Hepatic stellate cell (primary cell): ENCODE measurements at places on chromosomes 3 and 15.

DNA sequence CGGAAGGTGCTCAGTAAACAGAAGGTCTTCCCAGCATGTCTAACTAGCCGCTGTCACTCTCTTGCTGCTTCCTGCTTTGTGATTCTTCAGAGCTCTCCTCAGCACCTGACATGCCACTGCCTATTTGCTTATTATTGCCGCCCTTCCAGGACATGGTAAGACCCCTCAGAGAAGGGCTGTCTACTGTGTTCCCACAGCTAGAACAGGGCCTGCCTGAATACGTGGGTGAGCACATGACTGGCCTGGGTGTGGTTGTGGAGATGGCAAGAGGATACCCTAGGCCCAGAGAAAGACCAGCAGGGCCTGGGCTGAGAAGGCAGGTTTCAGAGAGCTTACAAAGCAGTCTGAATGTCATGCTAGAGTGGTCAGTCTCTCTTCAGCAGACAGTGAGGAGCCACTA is 2.4 kb upstream of the EPHB1 start:
- no peak for DNase-seq

- peak; percentile 29 for DNase-seq
These were observed 40.9 kb downstream of the KLHL18 start for GRCh38 chr3:47323431-47324277.

DNA sequence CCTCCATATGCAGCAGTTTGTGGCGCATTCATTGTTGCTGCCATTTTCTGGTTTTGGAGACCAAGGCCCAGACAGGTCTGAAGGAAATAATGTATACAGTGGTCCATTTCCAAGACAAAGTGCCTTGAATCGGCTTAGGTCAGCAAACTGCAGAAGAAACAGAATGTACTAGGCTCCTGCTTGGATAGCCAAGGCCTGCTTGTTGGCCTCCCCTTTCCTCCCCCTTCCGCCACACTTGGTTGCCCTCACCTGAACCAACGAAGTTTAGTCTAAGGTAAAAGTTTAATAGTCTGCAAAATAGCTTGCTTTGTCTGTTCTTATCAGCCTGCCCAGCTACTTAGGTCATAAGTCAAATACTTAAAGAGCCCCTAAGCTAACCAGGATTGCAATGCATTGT is 12.0 kb upstream of the RTP3 start:
- DNase-seq, result no peak

DNA sequence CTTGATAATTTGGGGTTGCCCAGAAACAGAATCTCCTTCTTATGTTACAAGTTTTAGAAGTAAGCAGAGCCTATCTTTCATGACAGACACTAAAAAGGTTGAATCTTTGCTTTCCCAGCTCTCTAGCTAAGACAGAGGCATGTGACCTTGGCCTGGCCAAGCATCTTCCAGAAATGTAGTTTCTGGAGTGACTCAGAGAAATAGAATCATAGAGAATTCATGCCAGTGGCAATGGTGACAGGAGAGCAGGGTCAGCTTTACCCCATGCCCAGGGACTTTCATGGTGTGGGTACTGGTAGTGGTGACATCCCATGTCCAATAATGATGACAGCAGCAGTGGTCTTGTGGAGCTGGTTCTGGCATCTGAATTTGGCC is 4.0 kb upstream of the PARP6 start:
- DNase-seq, result no peak

DNA sequence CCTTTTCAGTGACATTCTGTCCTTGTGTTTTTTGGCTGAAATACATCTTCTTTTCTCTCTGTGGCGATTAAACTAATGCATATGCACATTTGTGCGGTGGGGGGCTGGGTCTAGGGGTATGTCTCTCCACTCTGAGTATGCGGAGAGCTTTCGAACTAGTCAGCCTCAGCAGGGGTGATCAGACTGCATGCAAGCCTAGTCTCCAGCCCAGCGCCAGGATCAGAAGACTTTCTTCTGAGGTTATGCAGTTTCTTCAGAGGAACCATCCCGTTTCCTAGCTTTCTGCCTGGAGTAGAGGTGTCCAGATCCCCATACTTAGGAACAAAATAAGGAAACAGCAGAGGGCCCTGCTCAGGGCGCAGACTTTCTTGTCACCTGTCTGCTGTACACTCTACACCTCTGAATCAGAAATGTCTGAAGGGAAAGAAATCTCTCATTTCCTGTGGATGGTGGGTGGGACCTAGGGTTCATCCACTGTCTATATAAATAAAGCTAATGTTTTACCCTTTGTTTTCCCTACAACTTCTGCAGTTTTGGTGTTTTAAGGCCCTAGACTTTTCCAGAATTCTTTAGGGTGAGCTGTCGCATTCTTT is 230.4 kb downstream of the ABHD5 start:
- no peak for DNase-seq

GRCh38 chr3:124272605-124273151 is 280.8 kb upstream of the ROPN1 start:
- DNase-seq, result peak; percentile 15

DNA sequence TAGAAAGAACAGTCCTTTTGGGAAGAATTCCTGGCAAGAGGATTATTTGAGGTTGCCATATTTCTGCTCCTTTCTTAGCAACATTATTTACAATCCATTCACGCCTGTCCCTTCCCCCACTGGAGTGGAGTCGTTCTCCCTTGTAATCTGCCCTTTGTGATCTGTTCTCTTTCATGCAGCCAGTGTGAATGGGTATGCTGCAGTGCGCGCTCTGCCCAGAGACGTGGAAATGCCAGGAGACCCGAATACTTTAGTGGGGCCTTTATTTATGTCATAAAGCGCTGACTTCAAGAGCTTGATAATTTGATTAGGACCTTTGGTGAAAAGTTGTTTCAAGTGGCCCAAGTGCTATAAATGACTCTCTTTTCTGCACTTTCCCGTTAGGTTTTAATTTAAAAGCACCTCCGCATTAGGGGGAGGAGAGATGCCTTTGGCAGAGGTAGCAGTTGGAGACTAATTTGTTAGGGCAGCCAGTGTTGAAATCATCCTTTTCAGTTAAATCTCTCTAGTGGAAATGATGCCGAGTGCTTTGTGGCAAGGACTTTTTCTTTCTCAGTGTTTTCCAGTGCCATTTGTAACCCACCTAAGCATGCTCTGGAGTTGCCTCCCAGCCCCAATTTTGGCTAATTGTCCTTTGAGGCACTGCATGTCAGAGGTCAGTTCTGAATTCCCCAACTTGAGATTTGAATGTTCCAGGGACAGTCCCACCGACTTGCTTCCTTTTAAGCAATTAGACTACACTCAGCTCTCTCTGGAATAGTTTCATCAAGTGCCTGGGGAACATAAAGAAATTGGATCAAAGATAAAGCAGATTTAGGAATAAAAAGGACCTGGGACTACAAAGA is 52.4 kb downstream of the PSMD6 start:
- DNase-seq, result no peak

DNA sequence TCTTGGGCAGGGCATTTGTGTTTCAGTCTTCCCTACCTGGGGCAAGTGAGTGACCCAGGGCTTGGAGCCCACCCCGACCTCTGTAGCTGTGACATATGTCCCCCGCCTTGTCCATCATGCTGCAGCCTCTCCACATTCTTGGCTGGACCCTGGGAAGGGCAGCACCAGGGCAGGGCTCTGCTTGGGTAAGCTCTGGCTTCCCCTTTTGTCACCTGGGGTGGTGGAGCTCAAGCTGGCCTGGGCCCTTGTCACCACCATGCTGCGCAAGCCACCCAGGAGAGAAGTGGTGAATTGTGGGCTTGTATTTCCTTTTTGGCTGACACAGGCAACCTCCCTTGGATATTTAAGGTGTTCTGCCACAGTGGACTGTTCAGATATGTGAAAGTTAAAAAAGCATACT is 29.3 kb downstream of the SPSB4 start:
- no peak for DNase-seq

DNA sequence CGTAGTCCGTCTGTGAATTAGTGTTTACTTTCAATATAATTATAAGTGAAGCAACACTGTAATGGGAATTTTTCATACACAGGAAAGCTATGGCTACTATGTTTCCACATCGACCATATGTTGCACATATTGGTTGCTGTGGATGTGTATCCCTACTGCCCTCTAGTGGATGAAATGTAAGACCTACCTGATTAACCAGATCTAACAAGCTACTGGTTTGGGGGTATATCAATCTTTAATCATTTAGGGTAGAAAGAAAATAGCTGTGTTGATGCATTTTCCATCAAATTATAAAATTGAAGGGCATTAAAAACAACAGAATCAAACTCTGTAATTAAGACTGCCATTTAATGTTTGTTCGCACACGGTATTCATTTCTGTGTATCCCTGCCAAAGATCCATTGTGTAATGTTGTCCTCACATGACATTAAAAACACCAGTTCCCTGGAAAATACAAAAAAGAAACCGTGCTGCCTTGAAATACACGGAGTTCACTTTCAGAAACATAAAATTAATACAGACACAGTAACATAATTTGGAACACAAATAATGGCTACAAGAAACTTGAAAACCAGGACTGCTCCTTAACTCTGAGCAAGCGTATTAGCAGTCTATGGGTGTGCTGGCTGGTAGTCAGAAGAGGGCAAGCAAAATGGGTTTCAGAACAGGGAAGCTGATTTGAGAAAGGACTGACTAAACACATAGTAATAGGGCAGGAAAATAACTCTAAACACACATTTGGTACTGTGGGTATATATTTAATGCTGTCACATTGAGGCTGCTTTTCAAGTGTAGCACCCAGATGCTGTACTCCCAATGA is 125.1 kb downstream of the TIGIT start:
- DNase-seq, result peak; percentile 15

- no peak for DNase-seq
These were observed 550 bp upstream of the CHD2 start for GRCh38 chr15:92899601-92899947.

- DNase-seq, result no peak
These were observed 89.4 kb upstream of the C3orf80 start for GRCh38 chr3:160135851-160136250.

DNA sequence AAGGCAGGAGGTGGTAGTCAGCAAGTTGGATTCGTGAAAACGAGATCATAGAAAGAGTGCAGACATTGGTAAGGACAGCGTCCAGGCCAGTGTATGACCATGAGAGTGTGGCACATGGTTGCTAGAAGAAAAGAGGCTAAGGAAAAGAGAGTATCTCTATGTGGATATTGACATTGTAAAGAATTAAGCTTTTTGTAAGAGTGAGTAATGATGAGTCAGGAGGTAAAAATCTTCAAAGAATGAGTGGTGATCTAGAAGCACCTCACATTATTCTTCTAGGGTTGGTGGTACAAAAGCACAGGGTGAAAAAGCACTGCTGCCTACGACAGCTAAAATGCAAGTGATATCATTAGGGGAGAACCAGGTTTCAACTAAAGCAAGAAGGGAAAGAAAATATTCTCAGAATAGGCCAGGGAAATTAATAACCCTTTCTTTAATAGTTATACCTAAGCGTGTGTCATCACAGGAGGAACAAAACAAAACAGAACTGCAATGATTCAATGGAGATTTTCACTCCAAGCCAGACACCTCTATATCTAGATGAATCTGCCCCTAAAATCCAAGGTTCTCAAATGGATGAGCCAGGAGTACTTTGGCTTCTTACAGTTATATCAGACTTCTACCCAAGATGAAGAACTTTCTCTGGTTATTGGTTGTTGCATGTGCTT is 884.7 kb downstream of the NAALADL2 start:
- peak; percentile 14 for DNase-seq

DNA sequence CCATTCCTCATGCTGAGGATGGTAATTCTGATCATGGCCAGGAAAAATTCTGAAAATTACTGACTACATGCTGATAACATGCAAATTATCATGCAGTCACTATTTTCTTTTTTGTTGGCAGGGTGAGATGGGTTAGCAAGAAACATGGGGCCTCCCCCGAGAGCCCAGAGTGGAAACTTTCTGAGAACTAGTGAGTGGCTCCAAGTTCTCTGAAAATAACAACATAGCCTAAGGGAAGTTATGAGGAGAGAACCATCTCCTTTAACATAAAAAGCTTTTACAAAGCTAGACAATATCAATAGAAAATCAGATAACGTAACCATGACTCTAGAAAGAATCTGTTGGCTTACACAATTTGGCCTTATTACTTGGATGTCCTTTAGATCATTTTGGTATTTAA is 254.2 kb downstream of the PLOD2 start:
- DNase-seq, result no peak

DNA sequence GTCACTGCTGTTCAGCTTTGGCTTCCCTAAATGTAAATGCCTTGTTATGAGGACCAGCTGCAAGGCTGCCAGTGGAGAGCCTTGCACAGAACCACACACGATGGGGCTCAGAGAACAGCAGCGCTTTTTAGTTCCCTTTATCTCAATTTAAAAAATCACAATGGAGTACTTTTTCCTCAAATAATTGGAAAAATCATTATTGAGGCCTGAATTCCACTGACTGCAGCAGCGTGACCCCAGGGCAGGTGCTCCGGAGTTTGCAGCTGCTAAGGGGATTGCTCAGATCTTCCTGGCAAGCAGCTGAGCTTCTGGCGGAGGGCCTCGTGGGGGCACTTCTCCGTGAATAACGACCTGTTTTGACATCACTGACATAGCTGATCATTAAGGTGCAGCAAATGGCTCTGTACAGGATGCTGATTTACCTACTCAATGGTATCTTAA is 245.6 kb upstream of the TRIM42 start:
- DNase-seq, result no peak

- DNase-seq, result peak; percentile 27
These were observed 245.4 kb upstream of the CDIN1 start for GRCh38 chr15:36334059-36334458.

GRCh38 chr15:22872936-22873701 is 34.7 kb downstream of the NIPA2 start:
- DNase-seq, result peak; percentile 55

DNA sequence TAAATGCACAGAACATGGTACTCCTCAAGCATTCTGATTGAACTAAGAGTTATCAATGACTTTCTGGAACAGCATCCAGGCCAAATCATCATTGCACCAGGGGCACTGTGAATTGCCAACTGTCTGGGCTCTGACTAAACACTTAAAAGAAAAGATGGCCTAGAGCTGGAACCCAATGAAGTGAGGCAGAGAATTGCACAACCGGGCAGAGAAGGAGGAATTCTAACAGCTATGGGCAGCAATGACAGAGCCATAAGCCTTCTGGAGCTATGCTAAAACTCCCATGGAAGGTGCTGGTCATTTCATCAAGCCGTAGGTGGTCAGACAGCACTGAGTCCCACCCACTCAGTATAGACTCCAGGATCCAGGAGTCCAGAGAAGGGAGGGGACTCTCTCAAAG is 48.1 kb upstream of the OXTR start:
- no peak for DNase-seq
